ENCODE measurements at places on chromosomes 7 and 10.

GRCh38 chr10:13631594-13631993, 44.8 kb downstream of the PRPF18 start:
- DNase-seq = no peak

DNA sequence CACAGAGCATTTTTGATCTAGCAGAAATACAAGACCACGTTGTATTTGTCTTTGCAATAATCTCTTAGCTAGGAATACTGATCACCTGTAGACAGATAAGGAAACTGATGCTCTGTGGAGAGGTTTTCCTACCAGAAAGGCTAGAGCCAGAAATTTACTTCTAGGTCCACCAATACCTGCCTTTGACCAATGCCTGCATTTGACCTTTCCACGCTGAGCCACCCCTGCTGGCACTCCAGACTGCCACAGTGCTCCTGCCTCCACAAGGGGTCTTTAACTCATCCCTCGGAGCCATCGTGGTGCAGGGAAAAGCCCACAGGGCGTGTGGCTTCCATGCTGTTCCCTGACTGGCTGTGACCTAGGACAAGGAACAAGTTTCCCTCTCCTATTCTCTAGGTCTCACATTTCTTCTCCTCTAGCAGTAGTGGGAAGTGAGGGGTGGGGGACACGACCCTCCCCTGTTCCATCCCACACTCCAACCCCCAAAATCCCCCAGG, 1.5 kb upstream of the ELN start:
- DNase-seq = no peak

DNA sequence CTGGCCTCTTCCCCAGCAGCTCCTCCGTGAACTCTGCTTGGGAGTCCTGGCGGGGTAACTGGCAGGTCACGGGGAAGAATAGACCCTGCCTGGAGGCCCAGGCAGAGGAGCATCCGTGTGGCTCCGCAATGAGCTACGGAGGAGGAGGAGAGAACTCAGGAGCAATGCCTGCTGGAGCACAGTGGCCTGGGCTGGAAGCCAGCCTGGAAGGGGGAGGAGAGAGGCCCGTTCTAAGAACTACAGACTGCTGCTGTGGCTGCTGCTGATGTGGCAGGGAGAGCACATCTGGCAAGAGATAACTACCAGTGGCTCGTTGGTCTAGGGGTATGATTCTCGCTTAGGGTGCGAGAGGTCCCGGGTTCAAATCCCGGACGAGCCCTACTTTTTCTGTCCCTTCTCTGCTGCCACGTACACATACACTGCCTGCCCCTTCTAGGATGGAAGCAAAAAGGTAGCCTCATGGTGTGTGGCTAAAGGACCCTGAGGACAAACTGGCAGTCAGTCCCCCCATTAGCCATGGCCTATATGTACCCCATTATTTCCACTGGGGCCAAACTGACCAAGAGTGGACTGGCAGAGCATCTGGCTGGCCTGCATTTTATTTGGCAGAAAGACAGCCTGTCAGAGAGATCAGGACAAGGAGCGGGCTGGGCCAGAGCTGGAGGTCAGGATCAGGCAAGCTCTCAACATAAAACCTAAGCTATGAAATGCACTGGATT, 7.7 kb upstream of the OPN1SW start:
- peak; percentile 91 for DNase-seq

DNA sequence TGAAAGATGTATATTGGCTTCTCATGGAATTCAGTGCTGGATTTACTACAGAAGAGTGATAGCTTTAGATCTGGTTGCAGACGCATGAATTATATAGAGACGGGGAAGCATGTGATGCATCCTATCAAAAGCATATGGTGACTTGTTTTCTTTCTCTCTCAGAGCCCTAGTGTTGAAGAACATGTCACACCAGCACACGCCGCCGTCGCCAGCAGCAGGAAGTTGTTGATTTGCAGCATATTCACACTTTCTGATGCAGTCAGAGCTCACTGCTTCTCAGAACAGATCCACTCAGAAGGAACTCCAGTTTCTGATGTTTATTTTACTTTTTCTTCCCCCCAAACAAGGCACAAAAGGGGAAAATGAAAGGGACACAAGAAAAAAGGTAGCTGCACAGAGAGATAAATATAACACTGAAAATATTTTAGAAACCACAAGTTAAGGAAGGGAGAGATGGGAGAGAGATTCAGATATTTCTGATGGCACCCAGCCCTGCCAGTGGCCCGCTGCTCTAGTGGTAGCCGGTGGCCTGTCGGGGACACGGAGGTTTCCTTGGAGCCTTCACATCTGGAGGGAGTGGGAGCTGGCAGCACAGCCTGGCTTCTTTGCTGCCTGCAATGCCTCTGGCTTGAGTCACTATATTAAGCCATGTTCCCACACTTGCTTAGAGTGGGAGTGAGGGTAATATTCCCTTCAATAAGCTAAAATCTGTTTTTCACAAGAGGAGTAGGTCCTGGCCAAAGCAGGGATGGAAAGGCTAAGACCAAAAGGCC, 123.2 kb downstream of the NRP1 start:
- DNase-seq = peak; percentile 93

- no peak for DNase-seq
Observed at GRCh38 chr7:36367561-36368077, 22.0 kb upstream of the ANLN start.

DNA sequence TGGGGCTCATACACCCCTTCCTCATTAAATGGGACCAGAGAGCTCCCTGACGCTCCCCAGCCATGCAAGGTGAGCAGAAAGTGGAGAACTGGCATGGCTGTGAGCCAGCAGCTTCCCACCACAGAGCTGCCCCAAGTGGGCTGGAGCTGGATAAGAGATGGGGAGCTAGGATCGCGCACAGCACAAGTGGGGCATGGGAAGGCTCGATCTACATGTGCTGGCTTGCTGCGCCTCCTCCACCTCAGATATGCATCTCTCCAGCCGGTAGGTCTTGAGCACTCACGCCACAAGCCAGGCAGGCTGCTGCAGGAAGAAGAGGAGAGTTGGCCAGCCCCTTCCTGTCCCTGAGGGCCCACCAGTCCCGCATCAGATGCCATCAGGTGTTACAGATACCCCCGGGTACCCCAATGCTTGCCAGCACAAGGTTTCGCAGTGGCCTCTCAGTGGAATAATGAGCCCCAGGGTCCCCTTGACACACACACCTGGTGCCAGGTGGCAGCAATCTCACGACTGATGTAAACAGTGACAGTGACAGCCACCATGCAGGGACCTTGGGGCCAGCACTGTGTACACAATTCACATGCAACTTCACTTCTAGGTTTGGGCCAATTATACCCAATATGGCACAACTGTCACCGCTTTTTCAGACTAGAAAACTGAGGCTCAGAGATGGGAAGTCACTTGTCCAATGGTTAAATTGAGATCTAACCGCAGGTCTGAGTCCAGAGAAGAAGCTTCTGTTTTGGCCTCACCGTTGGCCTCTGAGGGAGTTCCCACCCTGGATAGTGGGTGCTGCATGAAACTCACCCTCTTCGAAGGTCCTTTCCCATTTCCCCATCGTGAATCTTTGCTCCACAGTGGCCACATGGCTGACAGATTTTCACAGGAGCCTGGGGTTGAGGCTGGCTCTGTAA, 79.3 kb downstream of the OAT start:
- DNase-seq = no peak

- DNase-seq = no peak
Observed at GRCh38 chr7:82230811-82231581, 212.6 kb downstream of the CACNA2D1 start.

GRCh38 chr10:10533437-10533836, 484.2 kb upstream of the CELF2 start:
- DNase-seq = peak; percentile 19

DNA sequence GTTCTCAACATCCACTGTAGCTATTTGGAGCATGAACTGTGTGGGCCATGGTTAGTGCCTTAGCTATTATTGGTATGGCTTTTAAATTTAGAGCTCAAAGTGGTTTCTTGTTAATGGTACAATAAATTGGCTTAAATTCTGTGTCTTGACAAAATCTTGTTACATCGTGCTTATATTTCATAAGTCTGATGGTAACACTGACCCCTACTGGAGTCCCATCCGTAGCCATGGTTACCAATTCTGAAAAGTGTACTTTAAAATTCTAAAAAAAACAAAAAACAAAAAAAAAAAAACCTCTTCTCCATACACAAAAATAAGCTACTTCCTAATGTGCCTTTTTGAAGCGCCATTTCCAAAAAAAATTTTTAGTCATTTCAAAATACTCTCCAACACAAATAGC, 6.4 kb upstream of the RPP30 start:
- DNase-seq = peak; percentile 34

GRCh38 chr7:55192723-55193122, 172.4 kb upstream of the LANCL2 start:
- DNase-seq = peak; percentile 94

DNA sequence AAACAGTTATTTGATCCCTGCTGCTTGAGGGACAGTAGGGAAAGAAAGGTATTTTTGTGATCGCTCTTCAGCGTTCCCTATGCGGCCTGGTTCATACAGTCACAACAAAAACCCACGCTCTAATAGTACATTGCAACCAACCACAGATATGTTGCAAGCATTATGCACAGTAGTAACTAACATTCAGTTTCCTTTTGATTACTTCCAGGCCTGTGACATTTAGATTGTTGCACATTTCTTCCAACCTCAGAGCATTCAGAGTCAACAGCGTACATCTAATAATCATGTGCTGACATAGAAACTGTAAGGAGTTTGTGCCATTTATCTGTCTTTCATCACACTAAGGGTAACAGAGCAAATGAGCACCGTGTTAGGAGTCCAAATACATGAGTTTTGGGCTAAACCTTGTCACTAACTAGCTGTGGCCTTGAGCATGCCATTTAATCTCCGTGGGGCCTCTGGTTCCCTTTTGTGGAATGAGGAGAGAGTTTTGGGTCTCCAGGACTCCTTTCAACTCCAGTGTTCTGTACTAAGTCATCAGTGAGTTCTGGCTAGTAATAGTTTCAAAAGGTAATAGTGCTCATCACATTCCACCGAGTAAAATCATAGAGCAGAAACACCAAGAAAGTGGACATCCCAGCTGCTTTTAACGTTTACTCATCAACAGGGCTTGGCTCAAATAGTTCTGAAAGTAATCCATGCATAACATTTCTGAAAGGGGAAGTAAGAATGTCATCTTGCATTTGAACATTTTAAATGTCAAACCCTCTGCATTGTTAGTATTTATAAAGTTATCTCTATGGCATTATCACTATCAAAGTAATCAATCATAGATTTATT, 99.0 kb upstream of the FZD1 start:
- DNase-seq = peak; percentile 89

DNA sequence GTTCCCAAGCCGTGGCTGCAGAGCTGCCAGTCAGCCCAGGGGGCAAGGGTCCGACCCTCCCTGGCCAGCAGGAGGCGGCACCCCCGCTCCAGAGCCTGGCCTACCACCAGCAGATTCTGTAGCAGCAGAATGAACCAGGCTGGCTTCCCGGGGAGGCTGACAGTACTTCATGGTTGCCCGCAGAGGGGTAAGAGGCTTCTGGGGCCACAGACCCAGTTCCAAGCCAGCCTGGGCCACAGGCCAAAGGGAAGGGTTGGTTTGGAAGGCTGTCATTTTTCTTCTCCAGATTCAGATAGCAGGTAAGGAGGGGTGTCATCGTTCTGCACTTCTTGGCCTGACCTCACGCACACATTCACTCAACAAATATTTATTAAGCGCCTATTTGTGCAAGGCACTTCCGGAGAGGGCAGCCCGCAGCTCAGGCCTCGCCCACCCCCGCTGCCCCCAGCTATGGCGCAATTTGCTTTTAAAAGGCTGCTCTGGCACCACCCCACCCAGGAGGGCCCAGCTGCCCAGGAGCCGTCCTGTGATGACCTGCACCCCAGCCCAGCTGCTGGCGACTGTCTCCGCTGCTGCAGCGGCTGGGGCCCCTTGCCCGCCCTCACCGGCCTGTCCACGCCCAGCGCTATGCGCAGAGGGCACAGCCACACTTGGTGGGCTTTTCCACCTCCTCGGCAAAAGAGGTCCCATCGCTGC, 168.5 kb downstream of the LCOR start:
- DNase-seq = no peak

DNA sequence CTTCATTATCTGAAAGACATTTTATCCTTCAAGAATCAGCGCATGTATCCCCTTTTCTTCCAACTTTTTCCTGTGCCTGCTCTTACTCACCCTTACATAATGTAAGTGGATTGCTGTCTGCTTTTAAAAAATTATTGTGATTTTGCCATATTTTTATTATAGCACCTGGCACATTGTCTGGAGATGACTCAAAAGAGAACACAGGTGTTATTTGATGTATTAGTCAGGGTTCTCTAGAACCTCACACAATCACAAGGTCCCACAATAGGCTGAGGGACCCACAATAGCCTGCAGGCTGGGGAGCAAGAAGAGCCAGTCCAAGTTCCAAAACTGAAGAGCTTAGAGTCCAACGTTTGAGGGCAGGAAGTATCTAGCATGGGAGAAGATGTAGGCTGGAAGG, 390.0 kb downstream of the EXOC4 start:
- no peak for DNase-seq

- DNase-seq = peak; percentile 1
Observed at GRCh38 chr7:54260941-54261371, 281.2 kb upstream of the VSTM2A start.

- peak; percentile 54 for DNase-seq
Observed at GRCh38 chr10:114043532-114044246, at the start of gene ADRB1. Gene ADRB1 (plus strand): TSS chr10:114043866. CDS start chr10:114044133, 267 bp downstream.

DNA sequence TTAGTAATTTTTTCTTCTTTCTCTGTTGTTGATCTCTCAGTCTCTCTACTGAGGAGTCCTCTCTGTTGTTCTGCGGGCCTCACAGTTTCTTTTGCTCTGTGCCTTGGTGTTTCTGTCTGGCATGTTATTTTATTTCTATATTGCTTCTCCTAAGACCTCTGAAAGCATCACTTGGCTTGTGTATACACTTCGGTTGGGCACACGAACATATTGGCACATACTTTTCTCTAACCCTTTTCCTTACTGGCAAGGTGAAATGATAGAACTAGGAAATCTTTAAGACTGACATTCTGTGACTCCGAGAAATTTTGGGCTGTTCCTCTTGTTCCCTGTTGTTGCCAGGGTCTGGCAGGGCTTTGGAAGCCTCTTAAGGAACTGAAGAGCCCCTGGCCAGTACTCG, 148.9 kb downstream of the CELF2 start:
- DNase-seq = no peak

DNA sequence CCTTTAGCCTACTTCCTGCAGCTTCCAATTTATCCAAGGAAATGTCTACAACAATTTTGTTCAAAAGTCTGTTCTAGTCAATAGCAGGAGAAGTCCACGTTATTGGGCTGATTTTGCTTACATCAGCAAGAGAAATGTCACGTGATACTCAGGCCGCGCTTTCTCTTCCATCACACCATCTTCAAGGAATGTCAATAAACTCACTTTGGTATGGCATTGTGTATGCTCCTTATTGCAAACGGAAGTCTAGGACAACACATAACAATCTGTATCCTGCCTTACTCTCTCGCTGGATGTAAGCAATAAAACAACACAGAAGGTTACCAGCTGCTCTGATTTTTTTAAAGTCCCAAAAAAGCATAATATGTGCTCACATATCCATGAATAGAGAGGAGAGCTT, 17.1 kb upstream of the STK17A start:
- peak; percentile 65 for DNase-seq

DNA sequence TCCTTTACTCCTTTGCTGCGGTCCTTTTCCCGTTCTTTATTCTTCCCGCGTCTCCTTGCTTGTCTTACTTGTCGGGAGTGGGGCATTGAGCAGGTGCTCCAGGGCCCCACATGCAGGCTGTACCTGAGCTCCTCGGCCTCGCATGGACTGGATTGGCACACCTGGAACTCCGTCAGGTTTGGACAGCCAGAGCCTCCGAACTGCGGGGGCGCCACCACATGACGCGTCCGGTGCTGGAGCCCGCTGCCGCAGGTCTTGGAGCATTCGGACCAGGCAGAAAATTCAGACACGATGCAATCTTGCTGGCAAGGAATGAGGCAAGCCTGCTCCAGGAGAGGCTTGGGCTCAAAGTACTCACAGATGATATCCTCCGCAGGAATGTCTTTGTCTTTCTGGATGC, 195.7 kb downstream of the THSD7A start:
- DNase-seq = no peak

Data from EH (cell line).